Stimulated activated CD4-positive, alpha-beta T cell treated with anti-CD3 and anti-CD28 coated beads, TNF-alpha, amount 100 ng/mL, for 48 hours (primary cell): ENCODE measurements at places on chromosomes 2 and 18.
A peak's percentile ranks its signal among the peaks of the same experiment; 100 is the strongest.

- DNase-seq, result no peak
Observed at GRCh38 chr2:28663359-28663758, 88.3 kb upstream of the PPP1CB start.

DNA sequence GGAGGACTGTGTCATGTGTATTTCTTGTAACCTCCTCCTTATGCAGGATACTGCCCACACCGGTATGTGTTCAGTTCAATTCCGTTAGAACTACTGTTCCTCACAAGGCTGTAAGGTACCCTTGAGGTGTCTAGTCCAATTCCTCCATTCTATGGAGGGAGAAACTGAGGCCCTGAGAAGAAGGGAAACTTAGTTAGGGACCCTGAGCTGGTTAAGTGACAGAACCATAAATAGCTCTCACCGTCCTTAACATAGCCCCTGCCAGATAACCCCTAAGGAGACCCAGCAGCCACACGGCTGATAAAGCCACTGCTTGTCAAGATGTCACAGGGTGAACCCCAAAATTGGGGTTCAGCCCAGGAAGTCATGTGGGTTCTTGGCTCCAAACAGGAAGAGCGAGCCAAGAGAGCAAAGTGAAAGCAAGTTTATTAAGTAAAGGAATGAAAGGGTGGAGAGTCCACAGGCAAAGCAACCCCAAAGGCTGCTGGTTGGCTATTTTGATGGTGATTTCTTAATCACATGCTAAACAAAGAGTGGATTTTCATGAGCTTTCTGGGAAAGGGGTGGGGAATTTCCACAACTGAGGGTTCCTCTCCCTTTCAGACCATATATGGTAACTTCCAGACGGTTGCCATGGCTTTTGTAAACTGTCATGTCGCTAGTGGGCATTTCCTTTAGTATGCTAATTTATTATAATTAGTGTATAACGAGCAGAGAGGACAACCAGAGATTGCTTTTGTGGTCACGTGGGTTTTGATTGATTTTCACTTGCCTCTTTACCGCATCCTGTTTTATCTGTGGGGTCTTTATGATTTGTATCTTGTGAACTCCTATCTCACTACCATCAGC is 83.4 kb upstream of the RTN4 start:
- DNase-seq, result peak; percentile 27

DNA sequence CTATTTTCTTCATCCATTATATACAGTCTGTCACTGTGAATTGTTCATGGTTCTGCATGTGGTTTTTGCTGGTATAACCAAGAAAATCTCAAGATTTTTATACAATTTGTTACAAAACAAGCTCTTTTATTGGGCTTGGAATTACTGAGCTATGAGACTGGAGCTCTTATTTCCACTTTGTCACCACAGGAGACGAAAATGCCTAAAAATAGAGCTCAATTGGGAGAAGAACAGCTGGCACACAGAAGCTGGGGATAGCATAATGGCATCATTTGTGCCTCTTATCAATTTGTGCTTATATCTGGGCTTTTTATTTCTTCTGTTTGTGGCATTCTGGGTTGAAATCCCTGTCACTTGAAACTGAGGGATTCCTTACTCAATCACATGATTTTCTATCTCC is 219.1 kb downstream of the CALCRL start:
- no peak for DNase-seq

DNA sequence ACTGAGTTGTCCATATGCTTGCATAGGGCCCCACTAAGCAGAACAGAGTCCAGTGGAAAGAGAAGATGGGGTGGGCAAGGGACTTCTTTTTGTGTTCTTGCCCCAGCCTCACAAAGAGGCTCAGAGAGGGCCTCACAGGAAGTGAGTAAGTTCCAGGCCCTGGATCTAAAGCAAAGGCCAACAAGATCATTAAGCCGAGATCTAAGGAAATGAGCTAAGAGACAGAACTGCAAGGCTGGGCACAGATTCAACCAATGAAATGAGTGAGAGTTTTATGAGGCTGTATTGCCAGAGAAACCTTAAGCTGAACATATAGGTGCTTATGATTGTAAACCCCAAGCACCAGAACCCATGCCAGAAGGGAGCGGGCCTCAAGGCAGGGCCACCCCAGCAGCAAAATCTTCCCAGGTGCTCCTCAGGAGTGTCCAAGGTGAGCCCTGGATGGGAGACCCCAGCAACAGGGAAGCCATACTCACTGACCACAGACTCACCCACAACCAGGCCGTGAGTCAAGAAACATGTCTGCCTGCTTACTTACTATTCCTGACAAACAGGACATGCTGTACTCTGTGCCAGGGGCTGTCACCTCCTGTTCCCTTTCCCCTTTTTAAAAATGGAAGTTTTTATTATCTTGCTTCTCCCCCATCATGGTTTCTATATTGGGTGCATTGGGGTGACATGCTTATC is 40.2 kb downstream of the SLC14A1 start:
- no peak for DNase-seq

- DNase-seq, result no peak
Observed at GRCh38 chr18:26429535-26430226, 118.7 kb downstream of the KCTD1 start.

DNA sequence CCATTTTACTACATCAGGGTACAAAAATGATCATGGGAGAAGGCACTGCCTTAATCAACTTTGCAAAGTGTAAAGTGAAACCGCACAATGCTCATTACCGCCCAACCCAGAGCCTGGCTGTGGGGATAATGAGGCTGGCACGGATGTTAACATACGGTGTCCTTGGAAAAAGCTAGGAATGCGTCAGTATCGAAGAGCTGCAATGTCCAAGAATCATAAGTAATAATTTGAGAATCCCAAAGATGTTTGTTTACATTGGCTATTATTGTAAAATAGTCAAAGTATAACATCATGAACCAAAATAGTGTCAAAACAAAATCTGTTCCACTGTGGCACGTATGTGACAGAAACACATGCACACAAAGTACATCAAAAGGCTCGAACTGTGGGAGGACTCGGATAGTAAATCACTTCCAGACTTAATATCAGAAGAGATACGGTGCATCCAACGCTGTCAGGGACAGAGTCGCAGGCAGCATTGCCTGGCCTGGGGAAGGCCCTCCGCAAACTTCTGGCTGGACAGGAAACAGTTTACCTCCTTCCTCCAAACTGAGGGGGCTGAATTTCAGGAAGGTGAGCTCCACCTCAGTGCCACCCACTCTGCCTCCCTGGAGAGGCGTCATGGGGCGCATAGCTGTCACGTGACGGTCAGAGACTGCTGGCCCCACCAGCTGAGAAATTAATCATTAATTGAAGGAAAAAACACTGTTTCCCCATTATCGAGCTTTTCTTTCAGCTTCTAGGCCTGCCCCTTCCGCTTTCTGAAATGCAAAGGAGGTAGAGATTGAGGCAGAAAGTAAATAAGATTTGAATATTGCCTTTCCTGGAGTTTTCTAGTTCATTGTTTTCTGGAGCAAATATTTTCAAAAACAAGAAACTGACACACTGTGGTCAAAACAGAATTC is 1.8 kb upstream of the ID2 start:
- no peak for DNase-seq

DNA sequence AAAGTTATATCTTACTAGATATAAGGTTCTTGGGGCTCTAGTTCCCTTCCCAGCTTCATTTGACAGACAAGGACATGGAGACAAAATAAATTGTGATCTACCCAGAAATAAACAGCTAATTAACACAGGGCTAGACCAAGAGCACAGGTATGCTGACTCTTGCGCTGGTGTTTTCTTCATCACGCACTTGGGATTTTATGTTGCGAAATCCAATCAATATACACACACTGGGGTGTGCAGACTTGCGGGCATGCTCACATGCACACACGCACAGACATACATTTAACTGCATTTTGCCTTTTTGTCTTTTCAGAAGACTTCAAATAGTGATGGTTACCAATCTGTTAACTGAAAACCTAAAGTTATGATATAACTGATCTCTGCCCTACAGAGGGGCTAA is 91.2 kb downstream of the LRATD1 start:
- no peak for DNase-seq

GRCh38 chr2:98787700-98788099 is 56.8 kb upstream of the MGAT4A start:
- DNase-seq, result no peak

- no peak for DNase-seq
Observed at GRCh38 chr2:161138429-161138828, 21.8 kb upstream of the TANK start.

DNA sequence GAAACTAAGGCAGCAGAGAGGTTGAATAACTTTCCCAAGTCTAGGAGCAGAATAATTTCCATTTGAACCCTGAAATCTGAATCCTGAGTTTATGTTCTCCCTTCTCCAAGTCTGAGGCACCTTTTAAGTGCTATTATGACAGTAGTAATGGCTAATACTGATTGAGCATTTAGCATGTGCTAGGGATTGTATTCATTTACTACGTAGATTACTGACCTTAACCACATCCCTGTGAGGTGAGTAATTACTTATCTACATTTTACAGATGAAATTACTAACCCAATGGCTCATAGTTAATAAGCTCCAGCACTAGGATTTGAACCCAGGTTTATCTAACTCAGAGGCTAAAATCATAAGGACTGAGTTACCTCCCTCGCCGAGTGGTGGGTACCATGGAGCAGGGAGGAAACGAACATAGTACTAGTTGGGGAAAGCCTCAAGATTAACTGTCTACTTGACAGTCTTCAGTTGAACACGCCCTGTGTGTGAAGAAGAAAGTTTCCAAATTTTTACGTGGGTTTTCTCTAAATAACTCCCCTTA is 93.0 kb downstream of the MAPRE2 start:
- DNase-seq, result no peak

DNA sequence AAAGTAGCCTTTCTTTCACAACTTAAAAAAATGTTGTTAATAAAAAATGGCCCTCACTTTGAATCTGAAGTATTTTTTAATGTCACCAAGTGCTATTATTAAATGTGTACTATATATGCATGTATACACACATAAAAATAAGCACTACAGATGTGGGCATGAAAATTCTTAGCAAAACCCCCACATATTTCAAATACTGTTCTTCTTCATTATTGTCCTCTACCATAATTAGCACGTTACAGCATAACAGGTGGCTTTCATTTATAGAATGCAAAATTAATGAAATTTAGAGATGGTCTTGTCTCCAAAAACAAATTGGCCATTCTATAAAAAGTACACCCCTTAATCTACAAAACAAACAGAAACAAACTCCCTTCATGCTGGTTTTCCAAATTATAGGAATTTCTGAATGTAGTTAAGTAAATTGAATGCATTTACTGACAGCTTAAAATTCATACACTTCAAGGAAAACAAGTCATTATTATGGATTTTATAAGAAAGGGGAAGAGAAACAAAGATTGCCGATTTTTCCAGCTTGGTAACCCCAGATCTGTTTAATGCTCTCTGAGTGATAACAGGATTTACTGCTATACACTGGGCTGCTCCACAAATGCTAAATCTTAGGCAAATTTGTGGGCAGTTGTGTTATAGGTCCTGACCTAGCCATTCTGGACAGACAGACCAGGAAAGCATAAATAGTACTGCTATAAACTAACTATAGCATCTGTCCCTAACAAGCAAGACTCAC is 67.2 kb downstream of the SPRED2 start:
- DNase-seq, result no peak

DNA sequence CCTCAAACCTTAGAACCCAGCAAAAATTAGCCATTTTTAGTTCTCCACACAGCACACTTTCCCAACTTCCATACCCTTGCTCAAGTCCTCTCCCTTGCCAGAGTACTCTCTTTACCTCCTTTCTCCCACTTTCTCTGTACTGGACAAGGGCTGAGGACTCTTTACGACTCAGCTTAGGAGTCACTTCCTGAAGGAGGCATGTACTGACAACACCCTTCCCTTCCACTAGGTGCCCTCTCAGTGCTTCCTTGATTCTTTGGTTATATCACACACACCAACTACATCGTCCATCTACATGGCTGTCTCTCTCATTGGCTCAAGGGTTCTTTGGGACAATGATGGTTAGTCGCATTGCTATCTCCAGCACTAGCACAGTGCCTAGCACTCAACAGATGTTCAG is 5.2 kb upstream of the C18orf63 start:
- no peak for DNase-seq

GRCh38 chr2:209495855-209496585 is 72.2 kb downstream of the MAP2 start:
- DNase-seq, result no peak

DNA sequence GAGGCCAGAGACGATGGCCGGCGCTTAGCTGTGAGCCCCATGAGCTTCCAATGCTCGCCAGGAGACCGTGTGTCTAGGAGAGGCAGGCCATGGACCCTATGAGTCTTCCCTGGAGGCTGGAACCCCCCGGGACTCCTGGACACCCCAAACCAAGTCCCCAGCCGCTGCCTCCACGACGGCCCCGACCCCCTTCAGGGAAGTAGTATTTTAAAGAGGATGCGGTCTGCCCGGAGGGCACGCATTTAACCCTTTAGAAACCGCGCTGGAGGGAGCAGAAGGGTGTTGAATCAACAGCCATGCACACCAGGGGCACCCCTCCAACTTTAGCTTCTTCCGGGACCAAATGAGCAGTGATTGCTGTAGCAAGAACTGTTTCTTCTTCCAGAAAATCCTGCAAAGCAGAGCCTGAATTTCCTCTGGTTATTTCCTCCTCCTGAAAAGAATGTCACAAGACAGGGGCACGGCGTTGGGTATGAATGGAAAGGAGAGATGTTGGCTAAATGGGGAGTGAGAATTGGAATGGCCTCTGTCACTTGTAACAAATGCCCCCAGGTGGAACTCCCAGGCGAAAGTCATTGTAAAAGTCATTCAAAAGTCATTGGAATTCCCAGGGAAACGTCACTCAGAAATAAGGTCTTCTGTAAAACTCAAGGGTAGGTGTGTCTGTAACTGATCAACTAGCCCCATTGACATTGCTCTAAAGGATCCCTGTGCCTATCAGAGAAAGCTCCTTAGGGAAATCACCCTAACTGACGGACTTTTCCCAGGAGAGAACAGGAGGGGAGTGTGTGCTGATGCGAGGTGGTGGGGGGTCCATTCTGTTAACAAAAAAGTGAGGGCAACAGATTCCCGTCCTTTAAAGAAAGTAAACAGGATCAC is 5.8 kb upstream of the GBX2 start:
- no peak for DNase-seq
